Activated CD4-positive, CD25-positive, alpha-beta regulatory T cell treated with anti-CD3 and anti-CD28 coated beads, Interleukin-2, amount 50 U/mL, for 72 hours (primary cell): ENCODE measurements at places on chromosomes 6 and 20.

- DNase-seq: no peak
These were observed 14.4 kb upstream of the SLC16A10 start for GRCh38 chr6:111072801-111073360.

DNA sequence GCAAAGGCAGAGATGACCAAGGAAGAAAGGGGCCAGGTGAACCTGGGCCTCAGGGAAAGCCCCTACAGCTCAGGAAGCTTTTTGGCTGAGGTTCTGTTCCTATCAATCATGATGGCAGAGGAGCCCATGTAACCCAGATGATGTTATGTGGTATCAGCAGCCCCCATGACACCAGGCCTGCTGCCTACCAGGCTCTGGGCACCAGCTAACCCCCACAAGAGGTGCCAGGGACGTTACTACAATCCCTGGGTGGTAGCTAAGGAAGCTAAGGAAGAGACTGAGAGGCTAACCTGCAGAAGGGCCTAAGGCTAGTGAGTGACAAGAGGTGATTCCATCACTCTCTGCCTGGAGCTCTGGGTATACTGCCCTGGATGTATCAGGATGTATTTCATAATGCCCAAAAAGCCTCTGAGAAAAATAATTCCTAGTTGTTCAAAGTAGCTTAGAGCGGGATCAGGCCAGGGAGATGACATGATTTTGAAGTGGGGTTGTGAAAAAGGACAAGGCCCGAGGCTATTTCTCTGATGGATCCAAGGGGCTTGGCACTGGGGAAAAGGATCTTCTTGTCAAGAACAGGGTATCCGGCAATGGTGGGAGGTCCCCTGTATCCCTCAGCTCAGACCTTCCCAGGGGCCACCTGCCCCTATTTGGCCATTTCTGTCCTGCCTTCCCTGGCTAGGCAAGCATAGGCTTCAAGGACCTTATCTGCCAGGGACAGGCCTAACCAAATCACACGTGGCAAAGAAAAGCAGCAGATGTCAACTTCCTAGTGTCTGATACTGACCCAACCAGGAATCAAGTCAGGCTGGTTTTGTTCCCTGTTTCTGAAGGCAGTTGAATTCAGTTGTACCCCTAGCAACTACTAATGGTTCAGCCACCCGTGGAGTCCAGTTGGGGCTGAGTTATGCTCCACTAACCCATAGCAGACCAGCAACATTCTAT lies 41.3 kb downstream of the PANK2 start:
- DNase-seq: no peak

- no peak for DNase-seq
These were observed 41.7 kb downstream of the MOCS1 start for GRCh38 chr6:39892490-39893129.

- DNase-seq: no peak
These were observed 26.7 kb downstream of the PKIG start for GRCh38 chr20:44609006-44609515.

DNA sequence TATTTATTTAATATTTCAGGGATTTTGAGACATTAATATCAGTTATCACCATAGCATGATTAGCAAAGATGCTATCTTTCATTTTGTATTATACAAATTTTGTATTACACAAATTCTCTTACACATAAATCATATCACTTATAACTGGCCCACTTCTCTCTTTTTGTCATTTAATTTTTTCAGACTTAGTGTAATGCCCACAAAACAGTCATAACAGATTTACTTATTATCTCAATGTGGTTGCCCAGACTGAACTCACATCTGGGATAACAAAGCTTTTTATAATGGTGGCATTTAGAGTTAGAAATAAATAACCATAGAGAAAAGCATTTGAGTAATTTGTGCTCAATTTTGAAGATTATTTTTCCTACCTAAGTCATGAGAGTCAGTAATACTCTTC lies 148.3 kb downstream of the TFAP2B start:
- DNase-seq: no peak

- no peak for DNase-seq
These were observed 217.3 kb downstream of the ERMARD start for GRCh38 chr6:169968541-169969270.

DNA sequence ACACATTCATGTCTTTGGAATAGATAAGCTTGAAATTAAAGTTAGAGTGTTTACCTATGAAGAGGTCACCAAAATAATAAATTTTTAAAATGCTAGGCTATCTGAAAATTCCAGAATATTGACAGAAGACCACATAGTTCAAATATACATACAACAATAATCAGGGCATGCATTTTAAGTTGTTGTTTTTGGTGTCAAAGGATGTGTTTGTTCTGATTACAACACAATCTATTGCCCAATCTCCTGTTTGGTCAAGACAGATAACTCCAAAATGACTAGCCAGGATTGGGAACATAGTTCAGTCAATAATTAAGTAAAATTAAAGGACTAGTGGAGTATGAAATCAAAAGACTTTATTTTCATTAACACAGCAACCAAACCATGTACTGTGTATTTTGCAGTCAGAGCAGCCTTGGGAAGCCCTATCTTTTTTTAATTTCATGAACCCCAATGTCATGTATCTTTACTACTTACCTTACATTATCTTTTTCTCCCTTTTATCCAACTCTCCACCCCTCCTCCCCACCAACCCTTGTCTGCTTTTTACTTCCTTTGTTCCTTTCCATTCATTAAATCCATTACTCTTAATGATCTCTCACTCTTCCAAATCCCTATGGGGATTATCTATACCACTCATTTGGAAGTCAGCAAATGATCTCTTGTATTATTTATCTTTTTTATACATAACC lies 111.2 kb downstream of the CDK19 start:
- no peak for DNase-seq

DNA sequence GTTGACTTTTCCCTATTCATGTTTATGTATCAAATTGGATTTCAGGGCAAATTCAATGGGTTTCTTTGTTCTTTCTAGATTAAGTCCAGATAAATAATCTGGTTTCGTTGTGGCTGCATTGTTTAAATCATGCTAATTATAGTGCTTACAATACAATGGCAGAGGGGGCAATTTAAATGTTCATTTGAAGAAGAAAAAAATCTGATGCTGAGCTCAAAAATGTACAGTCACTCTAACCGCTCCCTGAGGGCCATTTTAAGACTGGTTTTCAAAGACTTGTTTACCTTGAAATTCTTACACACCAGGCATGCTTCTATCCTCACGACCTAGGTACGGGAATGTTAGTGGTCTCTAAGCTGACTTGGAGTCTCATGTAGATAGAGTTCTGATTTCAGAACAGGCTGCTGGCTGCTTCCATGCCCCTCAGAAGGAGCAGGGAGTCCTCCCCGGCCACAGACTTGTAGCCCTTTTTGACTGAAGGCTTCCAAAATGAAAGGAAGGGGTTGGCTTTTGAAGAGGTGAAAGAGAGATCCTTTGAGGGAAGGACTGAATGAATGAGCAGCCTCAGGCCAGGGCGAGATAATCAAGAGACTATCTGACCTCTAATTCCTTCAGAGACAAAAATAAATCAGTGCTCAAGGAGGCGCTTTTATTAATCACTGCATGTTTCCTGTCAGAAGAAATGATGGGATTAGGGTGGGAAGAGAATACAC lies 86.1 kb upstream of the ZNF217 start:
- no peak for DNase-seq

- DNase-seq: no peak
These were observed 221.3 kb downstream of the GRIK2 start for GRCh38 chr6:101614774-101615173.

GRCh38 chr6:41489120-41489851 lies 56.9 kb upstream of the FOXP4 start:
- DNase-seq: no peak

GRCh38 chr6:131400779-131401496 lies 172.1 kb upstream of the ARG1 start:
- DNase-seq: no peak

DNA sequence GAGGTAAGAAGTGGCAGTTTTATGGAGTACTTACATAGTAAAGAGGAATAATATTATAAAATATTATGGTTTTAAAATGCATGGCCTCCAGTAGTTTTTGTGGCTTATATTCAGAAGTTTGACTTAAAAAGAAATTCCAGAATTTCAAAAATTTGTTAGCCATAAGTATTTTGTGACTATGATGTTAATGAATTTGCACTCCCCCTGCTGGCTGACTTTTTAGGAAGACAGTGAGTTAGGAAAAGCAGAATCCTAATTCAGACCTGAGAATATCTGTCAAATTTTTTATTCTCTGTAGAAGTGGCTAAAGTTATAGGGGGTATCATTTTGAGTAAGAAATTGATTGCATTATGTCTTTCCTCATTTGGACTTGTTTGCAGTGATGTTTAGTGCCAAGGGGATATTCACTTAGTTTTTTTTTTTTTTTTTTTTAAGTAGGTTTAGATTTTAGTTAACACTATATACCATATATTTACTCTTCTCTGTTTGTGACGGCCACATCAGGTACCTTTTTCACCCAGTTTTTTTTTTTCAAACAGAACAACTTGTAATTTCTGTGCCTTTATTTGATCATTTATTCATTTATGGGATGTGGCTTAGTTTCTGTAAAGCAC lies 40.8 kb downstream of the ZFAND3 start:
- no peak for DNase-seq

GRCh38 chr20:29740601-29740950 lies 1516.9 kb upstream of the DEFB115 start:
- DNase-seq: no peak

GRCh38 chr6:83019741-83020140 lies 45.9 kb downstream of the UBE3D start:
- DNase-seq: no peak

GRCh38 chr6:167746390-167746907 lies 80.3 kb upstream of the AFDN start:
- no peak for DNase-seq

- DNase-seq: no peak
These were observed 178.8 kb upstream of the AFDN start for GRCh38 chr6:167647737-167648470.

DNA sequence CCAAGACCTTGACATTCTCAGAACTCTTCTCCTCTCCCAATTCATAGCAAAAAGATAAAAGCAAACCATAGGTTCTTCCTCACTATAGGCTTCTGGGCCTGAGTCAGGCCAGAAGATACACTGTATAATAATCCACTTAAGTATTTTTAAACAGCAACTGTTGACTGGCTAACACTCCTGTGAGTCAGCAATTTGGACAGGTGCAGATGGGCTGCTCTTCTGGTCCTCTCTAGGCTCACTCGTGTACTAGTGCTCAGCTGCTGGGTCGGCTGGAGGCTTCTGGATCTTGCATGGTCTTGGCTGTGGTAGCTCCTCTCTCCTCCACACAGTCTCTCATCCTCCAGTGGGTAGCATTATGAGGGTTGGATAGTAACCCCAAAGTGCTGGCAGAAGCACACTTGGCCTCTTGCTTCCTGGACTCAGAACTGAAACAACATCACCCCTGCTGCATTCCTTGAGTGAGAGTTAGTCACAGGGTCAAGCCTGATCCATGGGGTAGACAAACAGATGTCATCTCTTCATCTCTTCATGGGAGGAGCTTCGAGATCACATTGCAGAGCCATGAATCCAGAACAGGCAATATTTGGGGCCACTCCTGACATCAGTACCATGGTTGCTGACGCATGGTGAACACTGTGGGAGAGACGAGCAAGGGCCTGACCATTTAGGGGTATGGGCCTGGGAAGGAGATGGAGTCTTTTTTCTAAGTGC lies 86.9 kb downstream of the C6orf118 start:
- no peak for DNase-seq

DNA sequence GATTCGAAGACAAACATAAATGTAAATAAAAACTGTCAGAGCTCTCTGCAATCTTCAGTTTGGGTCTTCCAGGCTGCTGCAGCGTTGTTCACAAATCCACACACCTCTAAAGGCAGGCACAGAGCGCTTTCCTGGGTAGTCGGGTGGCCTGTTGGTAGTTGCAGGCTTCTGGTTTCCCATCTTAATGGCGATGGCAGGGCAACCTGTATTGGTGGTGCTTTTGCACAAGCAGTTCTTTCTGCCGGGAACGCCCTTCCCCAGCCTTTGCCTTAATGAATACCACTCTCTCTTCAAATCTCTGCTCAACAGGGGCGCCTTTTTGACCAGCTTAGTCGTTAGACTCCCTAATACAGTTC lies 723 bp upstream of the IFT52 start:
- no peak for DNase-seq

GRCh38 chr6:37696220-37696840 lies 1.4 kb downstream of the MDGA1 start:
- DNase-seq: peak; percentile 48

DNA sequence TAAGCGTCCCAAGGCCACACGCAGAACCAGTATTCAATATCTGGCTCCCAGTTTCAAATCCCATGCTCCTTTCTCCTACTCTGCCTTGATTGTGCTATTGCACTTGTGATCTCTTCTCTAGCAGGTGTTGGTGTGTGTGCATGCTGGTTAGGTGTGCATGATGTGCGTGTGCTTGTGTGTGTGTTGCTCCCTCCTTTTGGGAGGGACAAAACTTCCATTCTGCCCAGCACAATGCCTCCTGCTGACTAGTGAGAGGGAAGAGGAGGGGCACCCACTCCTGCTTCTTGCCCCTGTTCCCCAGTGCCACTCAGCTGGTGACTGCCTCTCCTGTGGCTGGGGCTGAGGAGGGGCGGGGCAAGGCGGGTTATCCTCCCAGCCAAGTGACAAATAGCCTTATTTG lies 19.7 kb downstream of the CD40 start:
- no peak for DNase-seq

DNA sequence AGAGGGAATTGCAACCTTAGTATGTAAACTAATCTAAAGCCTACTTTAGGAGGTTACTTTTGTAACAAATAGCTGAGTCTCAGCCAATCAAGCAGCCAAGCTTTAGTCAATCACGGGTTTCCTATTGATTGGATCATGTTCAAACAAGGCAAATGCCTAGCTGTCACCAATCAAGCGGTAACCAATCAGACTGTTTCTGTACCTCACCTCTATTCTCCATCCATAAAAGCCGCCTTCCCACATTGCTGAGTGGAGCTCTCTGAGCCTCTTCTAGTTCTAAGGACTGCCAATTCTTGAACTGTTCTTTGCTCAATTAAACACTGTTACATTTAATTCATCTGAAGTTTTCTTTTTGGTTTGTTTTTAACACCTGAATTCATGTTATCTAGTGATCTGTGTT lies 148.4 kb upstream of the BMP5 start:
- no peak for DNase-seq

DNA sequence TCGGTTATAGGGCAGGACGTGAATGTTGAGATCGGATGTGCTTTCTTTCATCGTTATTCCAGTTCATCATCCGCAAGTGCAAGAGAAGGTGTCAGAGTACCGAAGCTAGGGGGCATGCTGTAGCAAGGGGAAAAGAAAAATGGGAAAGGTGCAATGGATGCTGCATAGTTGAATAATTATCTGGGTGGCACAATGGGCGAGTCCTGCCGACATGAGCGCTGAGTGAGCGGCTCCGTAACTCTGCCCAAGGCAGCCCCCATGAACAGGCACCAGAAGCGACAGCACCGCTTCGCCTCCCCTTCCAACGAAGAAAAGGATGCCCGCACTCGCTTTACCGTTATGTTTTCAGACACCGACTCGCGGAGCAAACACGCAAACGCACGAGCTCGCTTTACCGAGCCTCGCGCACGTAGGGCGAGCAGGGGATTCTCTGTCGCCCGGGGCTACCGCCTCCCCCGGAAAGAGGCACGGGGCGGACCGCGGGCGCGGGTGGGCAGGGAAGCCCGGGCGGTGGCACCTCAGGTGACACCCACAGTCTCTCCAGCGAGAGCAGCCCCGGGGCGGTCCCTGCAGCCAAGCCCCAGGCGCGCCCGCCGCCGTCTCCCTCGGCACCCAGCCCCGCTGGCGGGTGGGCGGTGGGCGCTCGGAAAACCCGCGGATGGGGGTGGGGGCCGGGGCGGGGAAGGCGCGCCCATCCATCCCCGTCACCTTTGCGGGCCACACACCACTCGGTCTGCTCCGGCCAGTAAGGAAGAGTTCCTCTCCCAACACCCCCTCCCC lies 654 bp downstream of the WASF1 start:
- peak; percentile 62 for DNase-seq
